NCI-H187 (cell line): ENCODE measurements at places on chromosomes 11 and 22.

GRCh38 chr11:64366751-64367150, 7.8 kb downstream of the RPS6KA4 start:
- DNase-seq, result no peak

- DNase-seq, result no peak
Measured at GRCh38 chr11:62732830-62733229, 4.5 kb downstream of the TTC9C start.

- DNase-seq, result no peak
Measured at GRCh38 chr11:48683226-48683720, 194.7 kb downstream of the OR4A47 start.

DNA sequence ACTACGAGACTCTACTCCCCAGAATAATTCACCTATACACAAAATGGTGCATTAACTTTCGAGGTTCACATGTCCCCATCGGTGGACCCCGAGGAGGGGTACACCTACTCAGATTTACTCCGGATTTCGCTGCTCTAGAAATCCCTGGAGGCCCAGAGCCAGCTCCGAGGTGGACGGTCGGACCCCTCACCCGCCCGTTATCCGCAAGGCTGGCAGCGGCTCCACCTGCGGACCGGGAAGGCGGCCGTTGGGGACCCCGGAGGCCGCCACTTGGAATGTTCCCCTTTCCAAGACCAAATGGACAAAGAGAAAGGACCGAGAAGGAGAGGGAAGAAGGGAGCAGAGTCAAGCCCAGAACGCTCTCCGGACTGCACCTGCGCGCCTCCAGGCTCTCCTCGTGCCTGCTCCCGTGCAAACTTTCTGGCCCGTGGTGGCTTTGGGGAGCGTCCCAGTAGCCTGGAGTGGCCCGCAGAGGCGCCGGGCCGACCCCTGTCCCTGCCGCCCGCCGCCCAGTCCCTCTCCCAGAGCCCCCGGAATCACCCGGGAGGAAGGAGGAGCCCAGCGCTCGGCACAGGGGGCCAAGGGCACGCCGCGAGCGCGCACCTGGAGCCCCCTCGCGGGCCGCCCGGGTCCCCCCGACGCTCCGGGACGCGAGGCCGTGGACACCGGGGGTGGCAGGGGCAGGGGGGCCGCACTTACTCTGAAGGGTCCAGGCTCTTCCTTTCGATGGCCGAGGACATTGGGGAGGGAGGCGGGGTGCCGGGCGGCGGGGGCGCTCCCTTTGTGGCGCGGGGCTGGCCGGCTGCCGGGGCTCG, 23.0 kb downstream of the LMO2 start:
- DNase-seq, result no peak

GRCh38 chr11:20283475-20283874, 80.0 kb upstream of the HTATIP2 start:
- no peak for DNase-seq

DNA sequence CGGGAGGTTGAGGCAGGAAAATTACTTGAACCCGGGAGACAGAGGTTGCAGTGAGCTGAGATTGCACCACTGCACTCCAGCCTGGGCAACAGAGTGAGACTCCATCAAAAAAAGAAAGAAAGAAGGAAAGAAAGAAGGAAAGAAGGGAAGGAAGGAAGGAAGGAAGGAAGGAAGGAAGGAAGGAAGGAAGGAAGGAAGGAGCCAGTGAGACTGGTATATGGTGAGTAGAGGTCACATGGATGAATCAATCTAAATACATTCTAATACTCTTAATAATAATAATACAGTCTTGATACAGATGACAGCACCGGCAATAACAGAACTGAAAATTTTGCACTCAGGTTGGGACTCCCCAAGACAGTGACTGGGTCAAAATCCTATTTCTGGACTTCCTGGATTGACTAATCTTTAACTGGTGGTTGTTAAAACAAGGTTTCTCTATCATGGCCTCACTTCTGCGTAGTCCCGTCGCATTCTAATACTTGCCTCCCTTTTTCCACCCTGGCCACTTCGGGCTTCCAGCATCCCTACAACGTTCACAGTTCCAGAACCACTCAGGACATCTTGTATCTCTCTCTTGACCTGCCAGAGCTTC, 53.5 kb upstream of the EIF3M start:
- DNase-seq, result no peak

DNA sequence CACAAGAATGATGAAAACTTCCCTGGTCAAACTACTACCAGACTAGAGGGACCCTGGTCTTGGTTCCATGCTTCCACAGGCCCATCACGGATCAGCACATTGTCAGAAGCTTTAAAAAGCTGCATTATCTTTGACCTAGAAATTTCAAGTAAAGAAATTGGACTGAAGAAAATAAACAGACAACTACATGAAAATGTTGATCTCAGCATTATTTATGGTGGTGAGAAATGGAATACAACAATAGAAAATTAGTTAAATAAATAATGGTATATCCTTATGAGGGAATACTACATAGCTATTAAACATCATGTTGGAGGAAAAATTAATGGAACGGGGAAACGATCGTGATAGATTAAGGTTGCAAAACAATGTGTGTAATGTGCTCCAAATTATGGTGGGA, 13.7 kb downstream of the TENM4 start:
- DNase-seq, result no peak

- no peak for DNase-seq
Measured at GRCh38 chr22:19042285-19043120, 79.7 kb downstream of the DGCR2 start.

DNA sequence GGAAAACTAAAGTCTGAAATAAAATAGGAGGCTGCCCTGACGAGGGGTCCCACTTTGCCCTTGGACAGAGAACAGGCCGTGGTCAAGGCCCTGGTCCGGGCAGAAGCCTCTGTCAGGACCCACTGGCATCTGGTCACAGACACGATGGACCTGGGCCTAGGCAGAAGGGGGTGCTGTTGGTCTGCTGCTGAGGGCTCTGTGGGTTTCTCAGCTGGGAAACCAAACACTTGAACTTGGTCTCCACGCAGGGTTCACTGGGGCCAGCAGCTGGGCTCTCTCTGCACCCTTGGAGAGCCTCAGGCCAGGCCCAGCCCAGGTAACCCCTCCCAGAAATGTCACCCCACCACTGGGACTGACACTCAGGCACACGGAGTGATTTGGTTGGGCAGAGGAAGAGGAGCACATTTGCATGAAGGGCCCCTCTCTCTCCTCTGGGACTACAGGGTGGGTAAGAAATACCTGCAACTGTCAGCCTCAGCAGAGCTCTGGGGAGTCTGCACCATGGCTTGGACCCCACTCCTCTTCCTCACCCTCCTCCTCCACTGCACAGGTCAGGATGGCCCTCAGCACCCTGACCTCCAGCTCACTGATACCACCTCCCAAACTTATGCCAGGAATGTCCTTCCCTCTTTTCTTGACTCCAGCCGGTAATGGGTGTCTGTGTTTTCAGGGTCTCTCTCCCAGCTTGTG, 48.1 kb upstream of the TOP3B start:
- DNase-seq, result no peak

DNA sequence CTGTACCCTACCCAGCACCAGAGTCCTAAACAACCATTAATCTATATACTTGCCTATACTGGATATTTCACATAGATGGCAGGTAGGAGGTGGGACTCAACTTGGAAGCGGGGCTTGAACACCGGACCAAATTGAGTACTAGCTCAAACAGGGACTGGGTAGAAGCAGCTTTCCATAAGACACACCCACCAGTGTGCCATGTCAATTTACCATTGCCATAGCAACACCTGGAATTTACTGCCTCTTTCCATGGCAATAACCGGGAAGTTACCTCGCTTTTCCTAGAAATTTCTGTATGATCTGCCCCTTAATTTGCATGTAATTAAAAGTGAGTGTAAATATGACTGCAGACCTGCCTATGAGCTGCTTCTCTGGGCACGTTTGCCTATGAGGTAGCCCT, 38.6 kb upstream of the CUL5 start:
- DNase-seq, result no peak

- DNase-seq, result no peak
Measured at GRCh38 chr11:27871056-27871455, 170.8 kb upstream of the BDNF start.

- DNase-seq, result no peak
Measured at GRCh38 chr11:98090861-98091505, 929.8 kb upstream of the CNTN5 start.

- no peak for DNase-seq
Measured at GRCh38 chr11:61082062-61082870, 20.0 kb upstream of the CD5 start.
